Adrenal gland (tissue), 19 donors: ENCODE measurements at places on chromosomes 7 and 10.

DNA sequence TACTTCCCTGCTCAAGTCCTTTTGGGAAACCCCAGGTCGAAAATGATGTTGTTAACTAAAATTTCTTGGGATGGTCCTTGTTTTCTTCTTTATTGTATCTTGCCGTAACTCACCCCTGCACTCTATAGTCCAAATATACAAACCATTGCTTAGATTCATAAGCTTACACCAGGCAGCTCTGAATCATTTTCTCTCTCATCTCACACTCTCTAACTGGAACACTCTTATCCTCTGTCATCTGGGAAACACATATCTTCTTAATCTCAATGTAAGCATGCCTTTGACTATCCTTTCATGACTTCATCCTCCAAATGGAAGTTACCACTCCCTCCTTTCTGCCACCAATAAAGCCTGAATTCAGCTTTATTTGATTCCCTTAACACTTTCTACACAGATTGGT lies 175.8 kb upstream of the ANK3 start:
- no peak for DNase-seq

DNA sequence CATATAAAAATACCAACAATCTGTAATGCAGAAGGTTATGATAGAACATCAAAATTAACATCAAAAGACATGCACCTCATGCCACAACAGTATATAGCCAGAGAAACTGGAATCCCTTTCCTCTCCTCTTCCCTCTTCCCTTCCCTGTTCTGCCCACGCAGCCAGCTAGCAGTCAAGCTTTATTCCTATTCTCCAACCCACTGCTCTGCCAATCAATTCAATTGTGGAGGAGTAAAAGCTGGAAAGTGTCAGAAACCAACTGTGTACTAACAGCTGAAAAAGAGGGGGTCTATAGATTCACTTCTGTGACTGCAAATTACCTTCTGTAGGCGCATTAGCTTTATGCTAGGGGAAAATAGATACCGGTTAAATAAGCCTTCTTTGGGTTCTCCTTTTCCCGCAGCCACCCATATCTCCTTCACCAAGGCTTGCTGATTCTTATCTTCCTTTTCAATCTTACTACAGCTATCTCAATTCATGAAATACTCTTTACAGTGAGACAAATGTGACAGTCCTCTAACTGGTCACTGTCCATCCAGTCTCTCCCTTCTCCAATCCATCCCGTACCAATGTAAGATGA lies 16.3 kb downstream of the ABI1 start:
- no peak for DNase-seq

DNA sequence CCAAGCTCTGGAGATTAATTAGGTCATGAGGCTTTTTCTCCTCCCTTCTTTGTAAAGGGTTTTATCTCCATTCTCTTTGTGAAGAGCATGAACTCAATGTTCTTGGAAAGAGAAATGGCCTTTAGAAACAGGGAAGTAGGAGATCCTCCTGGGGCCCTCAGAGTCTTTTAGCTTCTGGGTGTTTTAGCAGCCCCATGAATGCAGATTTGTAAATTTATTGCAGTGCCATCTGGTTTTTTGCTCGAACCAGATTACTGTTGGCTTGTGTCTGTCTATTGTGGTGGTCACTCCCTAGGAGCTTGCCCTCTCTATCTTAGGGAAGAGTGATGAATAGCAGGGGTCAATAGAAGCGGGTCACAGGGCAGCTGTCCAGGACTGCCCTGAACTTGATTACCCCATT lies 110.6 kb downstream of the BTRC start:
- no peak for DNase-seq

DNA sequence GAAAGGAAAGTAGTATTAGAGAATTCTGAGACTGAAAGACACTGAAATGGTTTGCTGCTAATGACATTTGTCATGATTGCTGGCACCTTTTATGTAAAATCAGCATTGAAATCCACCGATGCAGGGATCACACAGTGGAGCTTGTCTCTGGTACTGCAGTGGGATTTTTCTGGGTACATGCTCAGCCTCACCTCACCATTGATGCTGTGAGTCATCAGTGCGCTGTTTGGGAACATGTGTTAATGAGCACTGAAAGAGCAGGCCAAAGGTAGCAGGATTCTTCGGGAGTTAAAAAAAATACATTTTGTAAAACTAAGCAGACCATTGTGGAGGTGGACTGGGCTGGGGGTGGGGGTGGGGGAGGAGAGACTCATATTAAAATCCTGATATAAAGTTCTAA lies 174.9 kb downstream of the CREB5 start:
- DNase-seq: no peak

DNA sequence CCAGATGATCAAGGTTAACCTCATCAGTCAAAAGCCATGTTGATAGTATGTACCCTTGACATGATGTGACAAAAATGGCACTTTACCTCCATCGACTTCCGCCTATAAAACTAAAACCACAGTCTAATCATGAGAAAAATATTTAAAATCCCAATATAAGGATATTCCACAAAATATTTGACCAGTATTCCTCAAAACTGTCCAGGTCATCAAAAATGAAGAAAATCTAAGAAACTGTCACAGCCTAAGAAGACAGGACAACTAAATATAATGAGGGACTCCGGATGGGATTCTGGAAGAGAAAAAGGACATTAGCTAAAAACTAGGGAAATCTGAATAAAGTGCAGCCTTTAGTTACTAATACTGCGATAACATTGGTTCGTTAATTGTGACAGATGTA lies 67.6 kb downstream of the XPNPEP1 start:
- no peak for DNase-seq
